ENCODE measurements at places on chromosomes 16 and 17.

DNA sequence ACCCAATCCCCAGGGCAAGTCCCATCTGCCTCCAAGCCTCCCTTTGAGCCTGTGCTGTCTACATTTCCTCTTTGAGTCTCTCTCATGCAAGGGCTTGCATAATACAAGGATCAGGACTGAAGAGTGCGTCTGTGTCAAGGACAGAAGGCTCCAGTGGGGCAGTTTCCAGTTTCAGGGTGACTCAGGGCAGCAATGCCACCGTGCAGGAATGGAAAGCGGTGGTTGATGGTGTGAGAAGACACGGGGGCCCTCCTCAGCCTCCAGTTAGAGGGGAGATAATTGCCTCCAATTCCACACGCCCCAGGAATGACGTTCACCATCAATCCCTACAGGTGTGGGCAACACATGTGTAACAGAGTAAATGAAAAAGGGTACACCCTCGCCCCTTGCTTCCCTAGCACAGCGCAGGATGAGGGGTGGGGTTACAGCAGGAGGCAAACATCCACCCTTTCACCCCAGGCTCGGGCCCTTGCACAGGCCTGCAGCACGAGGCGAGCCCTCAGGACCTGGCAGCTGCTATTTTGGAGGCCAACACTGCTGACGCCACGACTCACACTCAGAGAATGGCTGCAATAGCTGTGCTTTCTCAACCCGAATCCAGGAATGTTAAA lies 24.8 kb upstream of the SLC25A19 start:
- DNase-seq: no peak

DNA sequence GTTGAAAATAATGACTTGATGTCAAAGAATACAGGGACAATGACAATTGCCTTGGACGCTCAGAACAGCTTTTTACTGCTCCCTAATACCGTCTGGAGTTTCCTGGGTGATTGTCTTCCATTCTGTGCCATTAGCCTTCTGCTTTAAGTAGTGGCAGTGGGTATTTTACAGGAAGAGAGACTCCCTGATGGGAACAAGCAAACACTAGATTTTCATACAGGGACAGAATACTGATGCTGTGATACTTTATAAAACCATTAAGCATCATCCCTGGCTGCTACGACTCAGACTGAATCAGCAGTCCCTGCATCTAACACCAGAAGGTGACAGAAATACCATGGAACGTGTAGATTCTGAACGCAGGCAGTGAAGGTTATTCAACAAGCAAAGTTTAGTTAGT lies 635.4 kb upstream of the GOT2 start:
- DNase-seq: no peak

DNA sequence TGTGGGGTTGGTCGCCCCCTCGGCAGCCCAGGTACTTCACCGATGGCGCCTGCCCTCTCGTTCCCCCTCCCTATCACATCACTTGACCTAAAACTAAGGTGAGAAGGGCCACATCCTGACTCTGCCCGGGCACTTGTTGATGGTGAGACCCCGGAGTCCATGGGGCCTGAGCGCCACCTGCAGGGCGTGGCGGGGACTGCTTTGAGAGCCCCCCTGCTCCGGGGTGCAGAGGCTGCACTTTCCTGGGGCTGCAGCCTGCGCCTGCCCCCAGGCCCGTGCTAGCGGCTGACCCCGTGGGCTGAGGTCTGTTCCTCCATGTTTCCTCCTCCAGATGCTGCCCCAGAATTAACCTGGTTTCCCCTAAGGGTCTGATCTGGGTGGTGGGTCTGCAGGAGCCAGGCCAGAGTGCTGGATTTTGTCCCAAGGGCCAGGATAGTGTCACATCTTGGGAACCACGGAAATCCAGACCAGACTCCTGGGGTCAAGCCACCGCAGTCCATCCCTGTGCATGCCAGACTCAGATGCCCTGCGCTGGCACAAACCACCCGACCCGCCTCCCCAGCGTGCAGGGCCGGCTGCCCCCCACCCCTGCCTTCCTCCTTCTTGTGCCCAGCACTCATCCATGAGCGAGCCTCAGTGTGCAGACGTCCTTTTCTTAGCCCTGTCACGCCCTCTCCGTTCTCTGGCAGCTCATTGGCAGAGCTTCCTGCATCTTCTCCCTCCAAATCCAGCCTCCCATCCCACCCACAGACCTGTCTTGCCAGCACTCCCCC lies 2.7 kb downstream of the NDUFAF8 start:
- DNase-seq: no peak

DNA sequence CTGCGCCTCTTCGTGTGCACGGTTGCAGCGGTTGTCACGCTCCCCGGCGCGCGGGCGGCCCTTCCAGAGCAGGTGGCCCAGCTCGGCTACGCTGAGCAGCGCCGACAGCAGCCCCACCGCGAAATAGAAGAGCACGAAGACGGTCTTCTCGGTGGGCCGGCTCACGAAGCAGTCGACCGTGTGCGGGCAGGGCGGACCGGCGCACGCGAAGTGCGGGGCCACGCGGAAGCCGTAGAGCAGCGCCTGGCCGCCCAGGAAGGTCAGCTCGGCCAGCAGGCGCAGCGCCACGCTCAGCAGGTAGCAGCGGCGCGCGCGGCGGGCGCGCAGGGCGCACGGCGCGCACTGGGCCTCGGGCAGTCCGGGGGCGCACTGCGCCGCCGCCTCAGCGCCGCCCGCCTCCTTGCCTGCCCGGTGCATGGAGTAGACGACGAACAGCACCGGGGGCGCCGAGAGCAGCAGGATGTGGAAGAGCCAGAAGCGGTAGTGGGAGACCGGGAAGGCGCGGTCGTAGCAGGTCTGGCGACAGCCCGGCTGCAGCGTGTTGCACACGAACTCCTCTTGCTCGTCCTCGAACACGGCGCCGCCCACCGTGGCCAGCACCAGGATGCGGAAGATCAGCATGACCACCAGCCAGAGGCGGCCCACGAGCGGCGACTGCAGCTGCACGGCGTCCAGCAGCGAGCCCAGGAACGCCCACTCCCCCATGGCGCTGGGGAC lies 1.3 kb downstream of the GJD3 start:
- DNase-seq: no peak

GRCh38 chr17:1077581-1077985 lies 80.7 kb downstream of the TIMM22 start:
- DNase-seq: no peak

GRCh38 chr17:50221864-50222545 lies 20.6 kb upstream of the COL1A1 start:
- DNase-seq: no peak

Measured in DMS 273 treated with DMSO at 0.1 percent for 48 hours (cell line).